ENCODE measurements at places on chromosomes 3 and 15.

DNA sequence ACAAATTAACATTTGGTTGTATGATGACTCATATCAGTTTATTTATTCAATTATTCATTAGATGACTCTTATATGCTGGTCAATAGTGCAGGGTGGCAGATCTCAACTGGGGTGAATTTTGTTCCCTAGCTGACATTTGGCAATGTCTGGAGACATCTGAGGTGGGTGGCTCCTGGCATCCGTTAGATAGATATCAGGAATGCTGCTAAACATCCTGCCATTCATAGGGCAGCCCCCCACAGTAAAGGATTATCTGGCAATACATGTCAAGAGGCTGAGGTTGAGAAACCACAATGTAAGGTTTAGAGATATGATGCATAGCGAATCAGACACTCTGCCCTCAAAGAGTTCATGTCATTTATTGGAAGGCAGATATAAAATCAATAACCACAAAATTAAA, 719.9 kb downstream of the CADM2 start:
- DNase-seq: no peak

GRCh38 chr3:117814975-117815374, 1105.4 kb downstream of the TUSC7 start:
- DNase-seq: no peak

DNA sequence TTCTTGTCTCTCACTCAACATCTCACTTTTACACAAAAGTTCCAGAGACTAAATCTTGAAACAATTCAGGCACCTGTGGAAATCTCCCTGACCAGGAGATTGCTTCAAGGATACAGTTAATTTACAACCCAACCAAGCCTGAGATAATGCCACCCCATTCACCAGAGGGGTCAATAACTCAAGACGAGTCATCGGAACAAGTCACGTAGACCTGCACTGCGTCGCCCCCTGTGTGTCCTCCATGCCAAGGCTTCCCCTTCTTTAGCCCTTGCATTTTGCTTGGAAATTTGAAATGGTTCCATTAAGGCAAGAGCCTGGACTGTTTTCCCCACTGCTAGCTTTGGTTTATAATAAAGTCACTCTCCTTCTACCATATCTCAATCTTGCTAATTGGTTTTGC, 129.0 kb upstream of the NEO1 start:
- DNase-seq: no peak

DNA sequence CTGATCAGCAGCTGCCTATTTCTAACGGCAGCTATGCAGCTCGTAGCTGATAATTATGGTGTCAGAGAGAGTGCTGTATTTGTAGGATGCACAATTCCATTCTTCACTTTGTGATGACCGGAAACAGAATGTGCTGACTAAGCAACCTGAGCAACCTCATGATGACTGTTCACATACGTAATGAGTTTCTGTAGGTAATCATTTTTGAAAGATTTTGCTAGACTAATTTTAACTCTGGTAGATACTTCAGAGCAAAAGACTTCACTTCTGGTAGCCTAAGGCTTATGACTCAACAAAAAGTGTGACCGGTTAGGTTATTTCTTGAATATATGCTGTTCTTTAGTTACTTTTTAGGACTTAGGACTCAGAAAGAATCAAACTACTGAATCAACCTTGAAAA, 567.7 kb downstream of the NAALADL2 start:
- DNase-seq: peak; percentile 17

DNA sequence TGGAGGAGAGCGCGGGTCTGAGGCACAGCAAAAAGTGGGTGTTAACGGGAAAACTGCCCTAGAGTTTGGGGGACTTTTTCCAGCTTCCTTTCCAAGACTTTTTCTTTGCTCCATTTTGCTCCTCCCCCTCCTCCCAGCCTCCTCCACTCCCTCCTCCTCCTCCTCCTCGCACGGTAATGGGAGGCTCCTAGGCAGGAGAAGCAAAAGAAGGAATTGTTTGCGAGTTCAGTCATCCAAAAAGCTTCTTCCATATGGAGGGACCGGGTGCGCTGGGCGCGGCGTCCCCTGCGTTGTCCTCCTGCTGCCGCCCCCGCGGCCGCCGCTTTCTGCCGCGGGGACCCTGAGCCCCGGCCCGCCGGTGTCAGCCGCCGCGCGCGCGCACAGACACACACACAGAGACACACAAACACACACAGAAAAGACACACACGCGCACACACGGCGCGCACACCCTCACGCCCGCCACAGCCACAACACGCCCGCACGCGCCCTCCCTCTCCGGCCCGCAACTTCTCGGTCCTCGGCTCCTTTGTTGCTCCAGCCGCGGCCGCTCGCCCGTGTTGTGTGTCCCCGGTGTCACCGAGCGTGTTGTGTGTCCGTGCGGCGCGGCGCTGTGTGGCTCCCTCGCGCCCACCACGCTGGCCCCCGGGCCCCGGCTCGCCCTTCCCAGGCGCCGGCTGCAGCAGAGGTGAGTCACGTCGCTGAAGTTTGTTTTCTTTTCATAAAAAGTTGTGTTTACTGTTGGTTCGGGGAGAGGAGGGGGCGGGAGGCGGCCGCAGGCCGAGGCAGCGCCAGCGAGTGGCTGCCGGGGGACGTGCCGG, at the start of gene BOC:
Gene BOC, plus strand, starts transcription at position 228 of the 820 bp plus-strand sequence. CDS start 38,246 bp downstream, outside the sequence.
- DNase-seq: peak; percentile 44

DNA sequence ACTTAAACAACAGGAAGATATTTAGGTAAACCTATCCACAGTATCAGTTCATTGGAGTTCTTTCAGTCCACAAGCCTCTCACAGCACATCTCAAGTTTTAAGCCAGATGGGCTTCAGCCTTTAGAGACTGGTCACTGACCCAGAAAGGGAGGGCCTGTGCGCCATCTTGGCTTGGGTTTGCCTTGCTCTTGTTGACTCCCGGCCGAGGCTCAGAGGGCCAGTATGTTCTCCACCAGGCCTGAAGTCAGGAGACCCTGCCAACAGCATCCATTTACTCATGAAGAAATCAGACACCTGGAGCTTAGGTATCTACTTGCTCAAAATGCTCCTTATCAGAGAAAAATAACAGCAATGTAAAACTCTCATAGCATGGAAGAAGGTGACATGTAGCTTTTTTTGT, 6.2 kb downstream of the RGMA start:
- no peak for DNase-seq

DNA sequence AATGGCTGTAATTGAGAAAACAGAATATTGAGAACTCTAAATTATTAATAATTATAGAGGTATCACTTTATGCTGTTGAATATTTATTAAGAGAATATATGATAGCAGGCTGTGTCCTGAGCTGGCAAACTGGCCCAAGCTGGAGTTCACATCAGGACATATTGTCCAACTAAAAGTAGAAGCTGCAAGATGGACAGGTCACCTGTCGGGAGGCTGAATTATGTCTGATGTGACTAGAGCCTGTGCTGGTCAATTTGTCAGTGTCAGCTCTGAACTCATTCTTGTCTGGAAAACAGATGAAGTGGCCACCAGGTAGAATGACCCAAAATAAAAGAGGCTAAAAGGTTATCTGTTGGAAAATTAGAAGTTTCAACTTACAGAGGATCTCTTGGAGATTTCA, 392.2 kb downstream of the LRTM1 start:
- no peak for DNase-seq

- DNase-seq: no peak
Observed at GRCh38 chr3:113741086-113741485, 5.0 kb downstream of the NAA50 start.

- no peak for DNase-seq
Observed at GRCh38 chr15:25890529-25890928, 27.4 kb upstream of the ATP10A start.

DNA sequence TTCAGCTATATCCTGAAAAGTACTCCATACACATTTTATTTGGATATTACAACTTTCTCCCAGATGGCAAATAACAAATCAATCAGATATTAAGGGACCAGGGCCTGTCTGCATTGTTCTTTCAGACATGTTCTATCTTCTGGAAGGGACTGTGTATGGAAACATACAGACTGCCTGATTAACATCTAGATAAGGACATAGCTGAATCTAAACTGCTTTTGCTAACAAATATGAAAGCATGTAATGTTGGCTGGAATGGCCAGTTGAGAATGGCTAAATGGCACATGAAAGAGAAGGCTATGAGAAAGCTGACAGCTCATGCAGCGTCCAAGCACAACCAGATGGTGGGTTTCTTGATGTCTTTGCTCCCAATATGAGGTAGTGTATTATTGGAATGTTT, 149.4 kb downstream of the CFAP20DC start:
- no peak for DNase-seq

GRCh38 chr15:92111751-92112150, 258.2 kb downstream of the SLCO3A1 start:
- DNase-seq: no peak

GRCh38 chr3:23952646-23953045, 7.6 kb downstream of the NR1D2 start:
- DNase-seq: no peak

DNA sequence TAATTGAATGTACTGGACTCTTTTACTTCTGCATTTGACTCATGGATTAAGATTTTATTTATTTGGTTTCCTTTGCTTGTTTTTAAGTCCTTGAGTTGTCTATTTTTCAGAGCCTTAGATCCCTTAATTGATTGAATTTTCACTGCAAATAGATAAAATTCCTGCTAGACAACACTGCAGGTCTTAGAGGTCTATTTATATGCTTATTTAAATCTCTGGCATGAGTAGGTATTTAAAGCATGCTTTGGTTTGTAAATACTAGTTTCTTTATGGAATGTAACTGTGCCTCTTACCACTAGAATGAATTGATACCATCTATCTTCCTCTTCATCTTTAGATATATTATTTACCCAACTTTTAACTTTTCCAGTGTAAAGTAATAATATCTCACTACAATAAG, 20.0 kb downstream of the PLSCR5 start:
- DNase-seq: no peak

GRCh38 chr15:66854012-66854965, 152.3 kb downstream of the SMAD6 start:
- no peak for DNase-seq

GRCh38 chr3:148954981-148955380, 36.4 kb upstream of the GYG1 start:
- no peak for DNase-seq

DNA sequence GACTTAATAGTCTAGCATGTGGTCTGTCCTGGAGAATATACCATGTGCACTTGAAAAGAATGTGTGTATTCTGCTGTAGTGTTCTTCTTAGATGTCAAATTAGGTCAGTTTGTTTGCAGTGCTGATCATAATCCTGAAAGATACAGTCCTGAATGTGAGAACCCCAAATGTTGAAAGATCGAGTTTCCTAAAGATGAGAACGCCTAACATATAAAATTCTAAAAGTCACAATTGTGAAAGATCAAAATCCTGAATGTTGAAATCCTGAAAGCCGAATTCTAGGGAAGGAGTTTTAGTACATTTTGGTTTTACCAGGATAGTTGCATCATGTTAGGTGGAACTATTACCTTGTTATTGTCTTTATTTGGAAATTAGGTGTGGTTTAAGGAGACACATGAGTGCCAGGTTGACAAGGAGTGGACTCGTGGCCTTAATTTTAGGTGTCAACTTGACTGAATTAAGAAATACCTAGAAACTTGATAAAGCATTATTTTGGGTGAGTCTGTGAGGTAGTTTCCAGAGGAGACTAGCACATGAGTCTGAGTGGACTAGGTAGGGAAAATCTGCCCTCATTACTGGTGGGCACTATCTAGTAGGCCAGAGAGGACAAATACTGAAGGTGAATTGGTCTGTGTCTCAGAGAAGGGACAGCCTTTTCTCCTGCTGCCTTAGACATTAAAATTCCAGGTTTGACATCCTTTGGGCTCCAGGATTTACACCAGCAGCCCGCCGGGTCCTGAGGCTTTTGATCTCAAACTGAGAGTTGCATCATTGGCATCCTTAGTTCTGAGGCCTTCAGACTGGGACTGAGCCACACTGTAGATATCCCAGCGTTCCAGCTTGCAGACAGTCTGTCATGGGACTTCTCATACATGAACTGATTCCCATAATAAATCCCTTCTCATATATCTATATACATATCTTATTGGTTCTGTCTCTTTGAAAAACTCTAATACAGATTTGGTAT, 77.1 kb downstream of the LRRC28 start:
- DNase-seq: no peak

DNA sequence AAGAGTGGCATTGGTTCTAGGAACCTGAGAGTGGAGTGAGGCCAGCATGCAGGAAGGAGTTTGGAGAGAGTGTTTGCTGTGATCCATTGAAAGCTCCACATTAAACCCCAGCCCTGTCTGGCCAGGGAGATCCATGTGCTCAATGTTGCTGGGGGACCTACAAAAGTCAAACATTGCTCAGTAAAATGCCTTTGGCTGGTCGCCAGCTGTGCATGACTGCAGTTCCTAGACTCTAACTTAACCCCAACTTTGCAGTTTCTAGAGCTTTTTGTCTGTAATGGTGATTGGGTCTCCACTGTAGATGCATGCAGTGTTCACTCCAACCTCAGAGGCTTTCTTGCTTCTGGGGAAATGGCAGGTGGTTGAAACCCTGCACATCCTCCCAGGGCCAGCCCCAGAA, 99.7 kb upstream of the ABHD17C start:
- no peak for DNase-seq

DNA sequence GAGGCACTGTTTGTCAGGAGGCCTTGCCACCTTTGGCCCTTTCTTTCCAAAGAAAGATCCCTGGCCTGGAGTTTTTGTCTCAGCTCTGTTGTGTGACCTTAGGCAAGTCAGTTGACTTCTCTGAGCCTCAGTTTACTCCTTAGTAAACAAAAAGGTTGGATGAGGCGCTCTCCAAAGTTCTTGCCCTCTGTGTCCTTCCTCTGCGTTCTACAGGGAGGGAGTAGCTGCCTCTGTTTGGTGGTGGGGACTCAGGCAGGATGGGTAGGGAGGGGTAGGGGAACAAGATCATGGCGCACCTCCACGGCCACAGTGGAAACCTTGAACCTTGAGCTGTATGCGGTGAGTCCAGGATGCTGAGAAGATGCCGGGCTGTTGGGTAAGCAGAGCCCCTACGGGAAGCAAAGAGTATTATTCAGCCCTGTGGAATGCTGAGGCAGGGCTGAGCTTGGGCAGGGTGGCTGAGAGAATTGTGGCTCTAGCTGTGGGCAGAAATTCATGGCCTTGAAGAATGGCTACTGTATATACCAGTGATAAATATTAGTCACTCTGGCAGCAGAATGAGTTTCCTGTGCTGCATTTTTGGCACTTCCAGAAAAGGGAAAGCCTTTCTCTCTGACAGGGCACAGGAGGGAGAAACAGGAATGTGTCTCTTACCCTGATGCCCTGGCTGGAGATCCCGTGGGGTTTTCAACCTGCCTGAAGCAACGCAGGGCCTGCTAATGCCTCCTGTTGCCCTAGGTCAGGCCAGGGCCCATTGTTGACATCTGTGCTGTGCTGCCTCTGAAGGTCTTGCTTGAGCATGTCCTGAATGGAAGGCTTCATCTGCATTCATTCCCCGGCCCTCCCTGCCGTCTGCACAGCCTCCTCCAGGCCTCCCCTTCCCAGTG, 39.9 kb downstream of the SMAD3 start:
- peak; percentile 97 for DNase-seq

Data from MCF 10A (cell line).